GM12892 (cell line): ENCODE measurements at places on chromosomes 2 and 18.

DNA sequence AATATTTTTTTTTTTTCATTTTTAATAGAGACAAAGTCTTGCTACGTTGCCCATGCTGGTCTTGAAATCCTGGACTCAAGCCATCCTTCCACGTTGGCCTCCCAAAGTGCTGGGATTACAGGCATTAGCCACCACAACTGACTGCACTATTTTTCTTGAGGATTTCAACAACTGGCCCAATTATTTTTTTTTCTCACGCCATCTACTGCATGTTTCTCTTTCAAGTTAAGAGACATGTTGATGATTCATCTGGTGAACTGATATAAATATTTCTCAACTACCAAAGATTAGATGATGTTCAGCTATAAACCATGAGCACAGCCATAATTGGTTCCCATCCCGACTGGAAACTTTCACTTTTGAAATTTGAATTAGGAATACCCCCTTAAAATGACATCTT is 688.4 kb upstream of the SYT4 start:
- no peak for DNase-seq

GRCh38 chr2:206462240-206462854 is 19.0 kb downstream of the ADAM23 start:
- DNase-seq = no peak

- no peak for DNase-seq
Observed at GRCh38 chr18:63266888-63267790, 52.4 kb downstream of the BCL2 start.

DNA sequence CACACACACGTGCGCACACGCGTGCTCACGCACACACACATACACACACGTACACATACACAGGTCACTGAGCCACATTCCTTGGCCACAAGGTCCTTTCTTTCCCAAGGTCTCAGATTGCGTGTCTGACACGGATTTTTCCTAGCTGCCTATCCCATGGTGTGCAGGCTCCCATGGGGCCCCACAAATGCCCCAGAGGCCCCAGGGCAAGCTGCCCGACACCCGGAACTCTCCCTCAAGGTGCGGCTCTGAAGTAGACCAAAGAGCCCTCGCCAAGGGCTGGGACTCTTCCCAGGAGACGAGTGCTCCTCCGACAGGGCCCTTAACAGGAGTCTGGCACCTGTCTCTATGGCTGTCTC is 46.7 kb downstream of the SDC1 start:
- no peak for DNase-seq

DNA sequence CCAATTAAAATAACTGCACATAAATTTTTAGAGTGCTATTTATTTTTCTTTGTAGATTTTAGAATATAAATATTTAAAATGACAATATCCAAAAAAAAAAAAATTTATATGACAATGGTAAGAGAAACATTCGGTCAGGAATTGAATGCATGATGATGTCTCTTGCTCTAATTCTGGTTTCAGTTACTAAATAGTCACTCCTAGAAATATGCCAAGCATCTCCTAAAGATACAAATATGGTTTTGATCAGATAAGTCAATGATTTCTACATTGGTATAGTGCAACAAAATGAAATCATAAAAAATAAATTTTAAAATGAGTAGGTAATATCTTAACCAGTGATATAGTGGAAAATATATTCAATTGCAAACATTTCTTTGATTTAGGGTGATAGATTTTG is 95.9 kb upstream of the ACKR3 start:
- no peak for DNase-seq

GRCh38 chr2:45559436-45559835 is 51.6 kb downstream of the SRBD1 start:
- no peak for DNase-seq

- no peak for DNase-seq
Observed at GRCh38 chr2:170313347-170313991, 135.5 kb downstream of the MYO3B start.

GRCh38 chr2:66577321-66578053 is 142.6 kb downstream of the MEIS1 start:
- DNase-seq = no peak

GRCh38 chr2:156320486-156321098 is 11.9 kb downstream of the NR4A2 start:
- DNase-seq = no peak

DNA sequence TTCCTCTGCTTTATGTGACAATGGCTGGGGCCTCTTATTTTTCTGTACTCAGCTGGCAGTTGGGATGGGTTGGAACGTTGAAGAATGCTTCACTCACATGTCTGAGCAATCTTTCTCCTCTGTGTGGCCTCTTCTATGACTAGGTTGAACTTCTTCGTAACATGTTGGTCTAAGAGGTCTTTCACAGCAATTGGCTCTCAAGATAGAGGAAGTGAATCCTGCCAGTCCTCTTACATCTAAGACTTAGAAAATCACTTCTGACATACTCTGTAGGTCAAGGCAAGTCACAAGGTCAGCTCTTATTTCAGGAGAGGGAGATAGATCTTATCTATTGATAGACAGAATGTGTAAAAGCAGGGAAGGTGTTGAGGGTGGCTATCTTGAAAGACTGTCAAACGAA is 174.1 kb downstream of the NYAP2 start:
- no peak for DNase-seq

DNA sequence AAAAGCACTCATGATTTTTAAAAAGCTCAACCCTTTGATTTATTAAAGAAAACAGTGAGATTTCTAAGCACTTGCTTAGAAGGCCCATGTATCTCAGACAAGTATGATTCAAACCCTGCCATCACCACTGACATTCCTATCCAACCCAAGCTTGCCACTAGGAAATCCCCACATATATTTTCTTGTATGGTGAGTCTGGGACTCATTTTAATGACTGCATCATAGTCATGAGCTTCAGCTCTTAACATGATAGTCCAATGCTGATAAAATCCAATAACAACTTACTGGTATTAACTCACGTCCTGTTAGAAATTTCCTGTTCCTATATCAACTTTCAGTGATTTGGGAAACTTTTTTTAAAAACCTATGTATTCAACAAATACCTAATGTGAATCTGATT is 39.4 kb upstream of the NCKAP5 start:
- no peak for DNase-seq

- DNase-seq = no peak
Observed at GRCh38 chr2:64542071-64543007, 18.2 kb downstream of the AFTPH start.

- no peak for DNase-seq
Observed at GRCh38 chr18:58349650-58350049, 279.2 kb downstream of the ALPK2 start.

DNA sequence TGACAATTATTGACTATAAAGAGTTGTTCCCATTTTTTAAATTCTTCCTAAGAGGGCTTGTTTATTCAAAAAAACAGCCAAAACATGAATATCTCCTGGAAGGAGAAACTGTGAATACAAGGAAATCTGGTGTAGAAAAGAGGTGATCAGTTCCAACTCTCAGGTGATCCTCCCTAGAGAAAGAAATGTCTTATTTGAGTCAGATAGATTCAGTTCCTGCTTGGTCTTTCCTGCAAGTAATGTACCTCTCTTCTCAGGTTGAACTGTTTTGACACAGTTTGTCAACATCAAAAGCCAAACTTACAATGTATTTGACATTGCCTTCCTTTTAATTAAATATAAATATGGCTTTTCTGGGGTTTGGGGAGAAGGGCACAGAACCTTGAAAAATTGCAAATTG is 567.4 kb downstream of the ARHGAP15 start:
- DNase-seq = no peak

DNA sequence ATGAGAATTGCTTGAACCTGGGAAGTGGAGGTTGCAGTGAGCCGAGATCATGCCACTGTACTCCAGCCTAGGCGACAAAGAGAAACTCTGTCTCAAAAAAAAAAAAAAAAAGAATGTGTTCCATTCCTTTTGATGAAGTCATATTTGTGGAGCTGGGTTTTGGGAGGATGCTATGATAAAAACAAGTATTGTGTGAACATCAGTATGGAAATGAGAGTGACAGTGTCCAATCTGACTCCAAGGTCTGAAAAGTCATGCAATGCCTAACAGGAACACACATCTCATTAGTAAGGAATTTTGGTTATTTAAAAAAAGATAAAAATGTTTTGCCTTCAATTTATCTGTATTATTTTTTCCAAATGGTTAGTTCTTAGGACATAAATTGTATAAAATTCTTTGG is 11.8 kb downstream of the GCFC2 start:
- DNase-seq = no peak
